ENCODE measurements at places on chromosomes 7 and 10.

GRCh38 chr10:74186678-74187077, 35.7 kb downstream of the ADK start:
- DNase-seq, result no peak

DNA sequence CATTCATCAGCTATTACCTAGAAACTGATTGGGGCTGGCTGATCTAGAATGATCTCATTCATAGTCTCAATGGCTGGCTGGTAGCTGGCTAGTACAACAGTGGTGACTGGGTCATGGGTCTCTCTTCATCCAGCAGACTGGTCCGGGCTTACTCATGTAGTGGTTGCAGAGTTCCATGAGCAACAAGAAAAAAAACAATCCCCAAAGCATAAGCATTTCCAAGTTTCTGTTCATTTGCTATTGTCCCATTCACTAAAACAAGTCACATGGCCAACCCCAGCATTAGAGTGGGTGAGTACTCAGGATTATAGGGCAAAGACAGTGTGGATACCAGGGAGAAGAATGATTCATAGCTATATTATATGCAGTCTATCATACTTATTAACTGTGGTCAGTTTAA, 85.2 kb upstream of the SEMA3C start:
- no peak for DNase-seq

GRCh38 chr7:141700296-141700847, 1.6 kb downstream of the DENND11 start:
- no peak for DNase-seq

GRCh38 chr7:46880508-46881196, 701.3 kb downstream of the TNS3 start:
- no peak for DNase-seq

DNA sequence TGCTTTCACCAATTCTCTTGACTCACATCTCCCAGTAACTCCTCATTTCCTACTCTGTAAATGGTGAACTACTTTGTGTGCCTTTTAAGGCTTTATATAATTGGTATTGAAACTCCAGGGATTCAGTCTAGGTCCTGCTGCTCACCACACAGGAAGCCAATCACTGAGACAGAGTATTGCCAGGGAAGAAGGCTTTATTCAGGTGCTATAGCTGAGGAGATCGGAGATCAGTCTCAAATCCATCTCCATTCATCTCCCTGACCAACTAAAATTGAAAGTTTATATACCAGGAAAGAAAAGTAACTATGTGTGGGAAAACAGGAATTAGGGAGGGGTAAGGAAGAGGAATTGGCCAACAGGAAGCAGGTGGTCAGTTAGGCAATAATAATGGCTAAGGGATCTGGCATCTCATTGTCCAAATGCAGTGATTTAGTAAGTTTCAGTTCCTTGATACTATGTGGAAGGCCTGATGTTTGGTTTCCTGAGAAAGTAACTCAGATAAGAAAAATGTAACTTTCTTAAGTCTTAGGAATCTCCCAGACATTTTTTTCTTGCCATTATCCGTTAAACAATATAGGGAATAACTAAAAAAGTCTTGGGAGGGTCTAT, 10.2 kb upstream of the SDHAF3 start:
- DNase-seq, result no peak

GRCh38 chr7:935164-935873, 19.2 kb downstream of the ADAP1 start:
- no peak for DNase-seq

DNA sequence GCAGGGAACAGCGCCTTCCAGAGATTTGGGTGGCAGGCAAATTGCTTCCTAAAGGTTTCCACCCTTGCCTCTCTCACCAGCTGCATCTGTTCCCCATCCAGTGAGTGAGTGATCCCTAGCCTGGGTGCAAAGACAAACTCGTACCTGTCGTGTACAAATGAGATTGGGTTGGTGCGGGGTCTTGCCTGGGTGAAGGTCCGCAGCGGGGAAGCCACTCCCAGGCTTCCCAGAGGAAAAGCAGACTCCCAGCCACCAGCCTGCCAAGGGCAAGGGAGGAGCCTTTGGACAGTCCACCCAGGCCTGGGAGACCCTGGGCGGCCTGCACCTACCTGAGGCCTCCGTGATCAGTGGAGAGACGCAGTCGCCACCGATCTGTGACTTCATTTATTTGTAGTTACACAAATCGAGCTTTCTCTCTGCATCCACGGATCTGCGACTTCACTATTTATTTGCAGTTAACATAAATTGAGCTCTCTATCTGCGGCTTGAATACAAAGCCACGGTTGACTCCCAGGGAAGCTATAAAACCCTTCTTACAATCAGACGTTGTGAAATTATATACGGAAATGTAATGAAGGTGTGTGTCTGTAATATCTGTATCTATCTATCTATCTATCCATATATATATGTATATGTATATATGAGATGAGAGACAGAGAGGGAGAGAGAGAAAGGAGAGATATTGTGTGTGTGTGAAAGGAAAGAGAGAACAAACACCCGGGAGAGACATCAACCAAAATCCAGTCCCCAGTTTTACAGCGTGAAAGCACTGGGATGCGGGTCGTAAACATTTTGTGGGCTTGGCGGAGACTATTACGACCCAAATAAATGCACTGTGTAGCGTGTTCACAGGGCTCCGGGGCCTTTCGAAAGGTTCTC, 3.0 kb upstream of the HOXA7 start:
- no peak for DNase-seq

- DNase-seq, result peak; percentile 15
Measured at GRCh38 chr10:103278862-103279298, 1.9 kb downstream of the INA start.

DNA sequence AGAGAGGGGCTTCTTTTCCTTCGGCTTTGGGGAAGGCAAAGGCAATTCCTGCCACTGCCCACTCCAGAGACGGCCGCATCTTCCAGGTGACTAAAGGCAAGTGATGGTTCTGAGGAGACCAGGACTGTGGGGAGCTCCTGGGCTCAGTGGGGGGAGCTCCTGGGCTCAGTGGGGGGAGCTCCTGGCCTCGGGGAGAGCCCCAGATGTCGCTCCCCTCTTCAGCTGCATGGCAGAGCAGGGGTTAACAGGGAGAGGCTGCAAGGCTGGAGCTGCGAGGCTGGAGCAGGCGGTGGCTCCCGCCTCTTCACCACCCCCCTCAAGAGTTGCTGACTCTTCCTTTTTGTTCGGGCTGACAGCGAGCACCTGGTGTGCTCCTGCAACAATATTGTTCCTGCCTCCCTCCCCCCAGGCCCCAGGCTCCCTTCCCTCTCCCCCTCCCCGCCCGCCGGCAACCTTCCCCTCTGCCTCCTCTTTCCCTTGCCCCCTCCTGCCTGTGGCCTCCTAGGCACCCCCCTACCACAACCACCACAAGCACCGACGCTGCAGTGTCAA, 56.3 kb upstream of the LBX1 start:
- no peak for DNase-seq
